ENCODE measurements at places on chromosomes 7 and 10.

DNA sequence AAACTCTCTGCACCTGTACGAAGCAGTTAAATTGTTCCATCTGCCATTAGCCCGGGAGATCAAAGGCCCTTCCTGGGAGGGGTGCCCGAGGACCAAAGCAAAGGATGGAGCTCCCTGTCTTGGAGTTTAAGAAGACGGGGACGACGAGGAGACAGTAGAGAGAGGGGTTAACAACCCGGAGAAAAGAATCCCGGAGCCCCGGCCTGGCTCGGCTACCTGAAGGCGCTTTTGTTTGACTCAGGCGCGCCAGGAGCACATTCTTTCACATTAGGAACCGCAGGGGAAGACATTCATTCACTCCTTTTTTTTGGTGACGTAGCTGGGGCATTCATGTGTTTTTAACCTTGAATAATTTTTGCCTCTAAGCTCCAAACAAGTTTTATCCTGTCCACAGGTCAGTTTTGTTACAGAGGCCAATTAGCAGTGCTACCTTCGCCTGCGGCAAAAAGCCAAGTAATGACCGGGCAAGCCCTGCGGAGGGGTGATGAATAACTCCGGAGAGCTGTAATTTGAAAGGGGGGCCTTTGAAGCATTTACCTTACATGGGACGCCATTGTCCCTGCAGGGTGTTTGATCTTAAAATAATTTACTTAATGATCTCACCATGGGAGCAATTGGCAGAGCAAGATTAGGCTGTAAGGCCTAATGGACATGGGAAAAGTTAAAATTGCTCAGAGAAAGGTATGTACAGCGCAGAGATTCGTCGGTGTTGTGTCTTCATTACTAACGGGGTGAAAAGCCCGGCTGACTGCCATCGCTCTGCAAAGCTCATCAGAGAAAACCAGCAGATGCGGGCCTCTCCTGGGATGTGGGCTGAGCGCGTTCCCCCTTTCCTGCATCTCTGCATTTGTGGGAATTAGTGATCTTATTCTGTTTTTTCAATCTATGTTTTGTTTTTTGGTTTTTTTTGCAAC is 258.0 kb upstream of the SP4 start:
- no peak for DNase-seq

DNA sequence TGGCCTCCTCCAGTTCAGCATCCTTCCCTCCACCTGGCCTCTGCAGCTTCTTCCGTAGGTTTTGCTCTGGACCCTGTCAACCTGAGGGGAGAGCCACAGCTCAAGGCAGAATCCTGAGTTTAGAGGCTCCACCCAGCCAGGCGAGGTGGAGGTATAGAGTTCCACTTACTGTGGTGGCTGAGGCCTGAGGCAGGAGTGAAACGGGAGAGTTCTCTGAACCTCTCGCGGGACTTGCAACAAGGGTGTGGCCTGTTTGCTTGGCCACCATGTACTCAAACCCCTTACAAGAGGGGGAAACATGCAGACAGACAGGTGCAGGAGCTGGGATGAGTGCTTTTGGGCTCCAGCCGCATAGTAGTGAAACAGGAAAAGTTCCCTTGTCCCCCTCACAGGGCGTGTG is 154.0 kb upstream of the C7orf33 start:
- no peak for DNase-seq

DNA sequence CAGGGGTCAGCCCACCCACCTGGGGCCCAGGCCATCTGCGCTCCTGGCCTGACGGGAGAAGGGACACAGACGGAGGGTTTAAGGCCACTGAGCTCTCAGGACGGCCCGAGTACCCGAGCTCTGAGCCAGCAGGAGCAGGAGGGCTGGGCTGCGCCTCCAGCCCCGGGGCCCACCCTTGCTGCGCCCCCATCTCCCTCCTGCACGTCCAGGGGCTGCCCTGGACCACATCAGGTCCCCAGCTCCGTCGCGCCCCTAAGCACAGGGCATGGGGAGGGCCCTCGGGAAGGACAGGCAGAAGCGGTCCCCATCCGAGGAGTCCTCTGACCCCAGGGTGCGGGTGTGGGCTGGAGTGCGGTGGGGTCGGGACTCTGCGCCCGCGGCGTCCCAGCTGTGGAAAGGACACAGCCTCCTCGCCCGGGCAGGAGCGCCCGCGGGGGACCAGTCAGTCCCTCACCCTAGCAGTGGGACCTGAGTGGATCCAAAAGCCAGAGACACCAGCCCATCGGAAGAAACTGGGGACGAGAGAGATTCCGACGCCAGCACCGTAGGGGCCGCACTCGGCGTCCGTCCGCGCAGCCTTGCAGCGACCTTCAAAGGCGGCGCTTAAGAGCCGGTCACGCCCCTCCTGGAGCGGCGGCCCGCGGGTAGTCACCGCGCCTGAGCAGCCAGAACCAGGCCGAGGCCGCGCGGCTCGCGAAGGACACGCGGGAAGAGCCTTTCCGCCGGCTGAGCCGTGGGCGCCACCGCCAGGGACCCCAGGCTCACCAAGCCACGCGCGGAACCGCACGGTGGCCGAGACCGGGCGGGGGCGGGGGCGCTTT is 15.9 kb downstream of the CAMK2B start:
- DNase-seq, result peak; percentile 60

DNA sequence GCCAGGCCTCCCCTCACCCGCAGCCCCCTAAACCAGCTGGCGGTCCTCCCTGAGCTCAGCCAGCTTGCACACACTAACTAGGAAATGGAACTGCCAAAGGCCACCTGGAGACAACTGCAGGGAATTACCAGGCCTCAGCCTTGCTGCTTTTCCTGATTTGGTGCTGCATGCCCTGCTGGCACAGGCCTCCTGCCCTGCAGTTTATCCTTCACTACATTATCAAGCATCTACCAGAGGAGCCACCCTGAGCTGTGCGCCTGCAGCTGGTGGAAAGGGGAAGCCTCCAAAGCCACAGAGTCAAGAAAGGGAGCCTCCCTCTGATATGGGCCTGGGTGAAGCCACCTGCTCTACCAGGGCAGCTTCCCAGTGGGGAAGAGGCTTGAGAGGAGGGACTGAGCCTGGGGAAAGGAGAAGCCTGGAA is 139.8 kb downstream of the GRID1 start:
- no peak for DNase-seq

- DNase-seq, result peak; percentile 70
Measured at GRCh38 chr10:77716458-77717317, 79.1 kb upstream of the KCNMA1 start.

Measured in fibroblast of skin of right biceps (primary cell).